ENCODE measurements at places on chromosomes 16 and 17. TPM values are rescaled to one million over a fixed set of nuclear protein-coding genes. Genes with fewer than 3 reads are reported as not detected.

ATXN7L3 gene
- 17.2 TPM for total RNA-seq

TVP23B gene
- 99.2 TPM for total RNA-seq

NPB gene
- not detected for total RNA-seq

BLMH gene
- 27.2 TPM for total RNA-seq

DNA sequence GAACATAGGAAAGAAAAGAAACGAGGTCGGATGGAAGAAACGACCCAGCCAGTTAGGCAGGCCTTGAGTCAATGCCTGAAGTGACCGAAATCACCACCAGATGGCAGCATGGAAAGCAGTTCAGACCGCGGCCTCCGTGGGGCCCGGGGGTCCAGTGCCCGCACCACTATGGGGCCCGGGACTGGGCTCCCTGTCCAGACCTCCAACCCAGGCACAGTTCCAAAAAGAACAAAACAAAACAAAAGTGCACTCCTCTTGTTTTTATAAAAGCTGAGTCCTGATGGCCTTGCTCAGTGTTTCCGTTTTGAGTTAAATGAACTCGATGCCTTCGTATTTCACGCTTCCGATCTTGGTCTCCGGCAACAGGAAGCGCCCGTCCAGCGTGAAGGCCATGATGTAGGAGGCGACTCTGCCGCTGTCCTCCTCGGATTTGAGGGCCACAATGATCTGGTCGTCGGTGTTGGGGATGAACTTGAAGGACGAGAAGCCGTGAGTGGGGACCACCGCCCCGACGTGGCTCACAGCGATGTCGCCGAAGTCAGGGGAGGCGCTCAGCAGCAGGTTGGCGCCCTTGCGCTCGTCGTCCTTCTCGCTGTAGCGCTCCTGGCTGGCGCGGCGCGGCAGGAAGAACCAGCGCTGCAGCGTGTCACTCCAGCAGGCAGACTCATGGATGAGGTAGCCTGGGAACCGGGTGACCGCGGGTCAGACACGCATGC lies 13.7 kb upstream of the LGALS3BP start:
- H3K4me1 ChIP-seq = no peaks in the 10 kb centered on the region
- H3K27ac ChIP-seq = no peak overlapping the region
- H3K4me3 ChIP-seq = no peak overlapping the region
- H3K36me3 ChIP-seq = peaks cover 67% of the 10 kb centered on the region

DNA sequence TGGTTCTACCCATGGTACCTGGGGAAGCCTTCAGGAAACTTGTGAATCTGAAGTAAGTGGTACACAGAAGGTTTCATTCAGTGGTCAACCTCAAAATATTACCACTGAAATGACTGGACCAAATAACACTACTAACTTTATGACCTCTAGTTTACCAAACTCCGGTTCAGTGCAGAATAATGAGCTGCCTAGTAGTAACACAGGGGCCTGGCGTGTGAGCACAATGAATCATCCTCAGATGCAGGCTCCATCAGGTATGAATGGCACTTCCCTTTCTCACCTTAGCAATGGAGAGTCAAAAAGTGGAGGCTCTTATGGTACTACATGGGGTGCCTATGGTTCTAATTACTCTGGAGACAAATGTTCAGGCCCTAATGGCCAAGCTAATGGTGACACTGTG lies 55.9 kb upstream of the SLC5A11 start:
- peaks cover 53% of the 10 kb centered on the region for H3K36me3 ChIP-seq
- no peak overlapping the region for H3K27ac ChIP-seq
- H3K27me3 ChIP-seq = no peaks in the 10 kb centered on the region
- H3K4me3 ChIP-seq = no peak overlapping the region

- no peak overlapping the region for H3K4me3 ChIP-seq
- peaks cover 12% of the 10 kb centered on the region for H3K4me1 ChIP-seq
- H3K36me3 ChIP-seq = no peaks in the 10 kb centered on the region
These were observed 25.2 kb upstream of the MLKL start for GRCh38 chr16:74725651-74726455.

GRCh38 chr16:52283584-52284375 lies 263.2 kb downstream of the TOX3 start:
- no peak overlapping the region for H3K27ac ChIP-seq
- no peaks in the 10 kb centered on the region for H3K36me3 ChIP-seq
- no peak for DNase-seq
- H3K4me3 ChIP-seq = no peak overlapping the region
- no peaks in the 10 kb centered on the region for H3K27me3 ChIP-seq

DNA sequence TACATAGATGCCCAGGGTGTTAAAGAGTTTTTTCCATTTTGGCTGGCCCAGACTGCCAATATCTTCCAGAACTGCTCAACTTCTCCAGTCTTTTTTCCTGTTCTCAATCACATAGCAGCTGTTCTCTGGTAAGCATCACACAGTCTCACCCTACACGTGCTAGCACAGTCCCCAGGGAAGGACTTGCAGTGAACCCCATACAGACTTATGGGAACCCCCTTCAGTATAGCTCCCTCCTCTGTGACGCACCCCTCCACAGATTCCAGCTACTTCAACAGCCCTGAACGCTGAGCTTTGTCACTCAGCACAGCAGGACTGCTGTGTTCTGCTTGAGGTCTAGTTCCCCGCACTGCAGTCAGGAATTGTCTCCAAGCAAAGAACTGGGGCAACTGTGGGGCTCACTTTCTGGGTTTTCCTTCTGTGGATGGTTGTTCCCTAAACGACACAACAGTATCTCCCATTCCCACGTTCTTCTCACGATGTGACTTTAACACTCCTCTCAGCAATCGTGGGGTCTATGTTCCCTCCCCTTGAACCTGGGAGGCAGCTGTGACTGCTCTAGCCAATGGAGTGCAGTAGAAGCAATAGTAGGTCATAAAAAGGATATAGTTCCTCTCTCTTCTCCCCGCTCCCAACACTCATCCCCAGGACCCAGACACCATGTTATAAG lies 3.6 kb downstream of the MMP28 start:
- H3K27ac ChIP-seq = no peak overlapping the region
- peaks cover 20% of the 10 kb centered on the region for H3K4me1 ChIP-seq
- no peak for DNase-seq
- no peaks in the 10 kb centered on the region for H3K36me3 ChIP-seq
- peaks cover 43% of the 10 kb centered on the region for H3K27me3 ChIP-seq

DNA sequence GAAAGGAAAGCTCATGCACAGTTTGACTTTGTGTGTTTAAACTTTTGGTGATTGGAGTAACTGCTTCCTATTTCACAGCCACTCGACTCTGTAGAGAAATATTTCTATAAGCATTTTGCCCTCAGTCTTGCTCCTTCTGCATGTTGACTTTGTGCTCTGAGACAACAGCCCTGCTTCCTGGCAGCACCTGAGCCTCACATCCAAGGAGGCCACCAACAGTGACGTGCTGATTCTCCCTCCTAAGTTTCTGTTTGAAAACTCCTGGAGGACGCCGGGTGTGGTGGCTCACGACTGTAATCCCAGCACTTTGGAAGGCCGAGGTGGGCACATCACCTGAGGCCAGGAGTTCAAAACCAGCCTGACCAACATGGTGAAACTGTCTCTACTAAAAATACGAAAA lies 23.9 kb upstream of the WSB1 start:
- no peak overlapping the region for H3K27ac ChIP-seq
- no peaks in the 10 kb centered on the region for H3K36me3 ChIP-seq
- H3K4me3 ChIP-seq = no peak overlapping the region
- DNase-seq = no peak
- no peaks in the 10 kb centered on the region for H3K4me1 ChIP-seq

DNA sequence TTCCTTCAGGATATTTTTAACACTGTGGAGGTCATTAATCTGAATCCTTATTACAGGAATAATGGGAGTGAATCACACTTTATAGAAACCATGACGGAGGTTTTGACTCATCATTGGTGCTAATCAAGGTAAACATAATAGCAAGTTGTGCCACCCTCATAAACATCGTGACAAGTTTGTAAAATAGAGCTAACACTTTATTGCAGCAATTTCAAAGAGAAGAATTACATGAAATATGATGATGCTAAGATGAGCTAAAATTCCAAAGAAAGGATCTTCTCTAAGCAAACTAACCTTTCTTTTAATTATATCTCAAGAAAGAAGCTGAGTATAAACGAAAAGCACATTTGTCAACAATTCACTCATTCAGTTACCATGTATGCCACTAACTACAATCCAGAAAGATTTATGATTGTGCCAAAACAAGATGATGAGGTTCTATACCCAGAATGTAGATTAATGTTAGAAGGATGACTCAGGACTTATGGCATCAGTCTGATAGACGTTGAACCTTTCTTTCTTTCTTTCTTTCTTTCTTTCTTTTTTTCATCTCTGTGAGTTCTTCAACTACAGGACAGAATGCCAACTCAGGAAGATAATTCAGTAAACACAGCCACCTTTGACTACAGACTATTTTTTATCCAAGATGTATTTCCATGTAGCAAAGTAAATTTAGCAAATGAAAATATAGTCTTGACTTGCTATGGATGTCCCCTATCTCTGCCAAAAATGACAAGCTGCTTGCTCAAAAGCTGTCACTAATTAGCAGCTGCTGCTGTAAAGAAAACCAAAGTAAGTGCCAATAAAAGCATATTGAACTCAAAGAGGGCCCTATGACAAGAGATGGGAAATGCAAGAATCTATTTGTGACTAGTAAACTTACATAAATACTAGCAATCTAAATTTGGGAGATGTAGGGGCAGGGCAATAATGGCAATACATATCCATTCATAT lies 23.3 kb downstream of the STAT5B start:
- DNase-seq = no peak
- H3K27me3 ChIP-seq = no peaks in the 10 kb centered on the region
- H3K4me1 ChIP-seq = no peaks in the 10 kb centered on the region
- no peaks in the 10 kb centered on the region for H3K36me3 ChIP-seq
- H3K4me3 ChIP-seq = no peak overlapping the region
- no peak overlapping the region for H3K27ac ChIP-seq

DNA sequence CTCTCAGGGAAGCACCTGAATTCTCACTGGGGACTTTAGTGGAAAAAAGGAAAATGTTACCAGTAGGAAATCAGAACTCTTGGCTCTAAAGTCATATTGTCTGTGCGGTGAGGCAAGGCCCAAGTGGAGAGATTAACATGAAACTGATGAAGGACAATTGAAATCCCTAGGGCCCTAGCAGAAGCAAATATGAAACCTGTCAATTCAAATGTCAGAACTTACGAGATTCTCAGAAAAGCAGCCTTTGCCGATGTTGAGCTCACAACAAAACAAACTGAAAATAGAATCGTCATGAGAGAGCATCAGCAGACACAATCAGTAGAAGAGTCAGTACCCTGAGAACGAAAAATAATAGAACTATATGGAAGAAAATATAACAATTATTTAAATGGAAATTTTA lies 108.8 kb downstream of the ELAC2 start:
- H3K4me3 ChIP-seq = no peak overlapping the region
- H3K4me1 ChIP-seq = no peaks in the 10 kb centered on the region
- no peaks in the 10 kb centered on the region for H3K36me3 ChIP-seq
- H3K27me3 ChIP-seq = no peaks in the 10 kb centered on the region
- DNase-seq = no peak

GRCh38 chr16:81873843-81874752 lies 95.0 kb downstream of the PLCG2 start:
- no peaks in the 10 kb centered on the region for H3K4me1 ChIP-seq
- peak; percentile 24 for DNase-seq
- no peak overlapping the region for H3K4me3 ChIP-seq

GRCh38 chr16:84220851-84221250 lies 19.0 kb downstream of the KCNG4 start:
- H3K4me1 ChIP-seq = peaks cover 1% of the 10 kb centered on the region
- H3K27me3 ChIP-seq = peaks cover 27% of the 10 kb centered on the region
- peak; percentile 72 for DNase-seq
- H3K36me3 ChIP-seq = no peaks in the 10 kb centered on the region

- no peak overlapping the region for H3K27ac ChIP-seq
- no peak overlapping the region for H3K4me3 ChIP-seq
- H3K36me3 ChIP-seq = no peaks in the 10 kb centered on the region
- peaks cover 4% of the 10 kb centered on the region for H3K27me3 ChIP-seq
- no peaks in the 10 kb centered on the region for H3K4me1 ChIP-seq
These were observed 21.0 kb upstream of the ZNF652 start for GRCh38 chr17:49383060-49383459.

DNA sequence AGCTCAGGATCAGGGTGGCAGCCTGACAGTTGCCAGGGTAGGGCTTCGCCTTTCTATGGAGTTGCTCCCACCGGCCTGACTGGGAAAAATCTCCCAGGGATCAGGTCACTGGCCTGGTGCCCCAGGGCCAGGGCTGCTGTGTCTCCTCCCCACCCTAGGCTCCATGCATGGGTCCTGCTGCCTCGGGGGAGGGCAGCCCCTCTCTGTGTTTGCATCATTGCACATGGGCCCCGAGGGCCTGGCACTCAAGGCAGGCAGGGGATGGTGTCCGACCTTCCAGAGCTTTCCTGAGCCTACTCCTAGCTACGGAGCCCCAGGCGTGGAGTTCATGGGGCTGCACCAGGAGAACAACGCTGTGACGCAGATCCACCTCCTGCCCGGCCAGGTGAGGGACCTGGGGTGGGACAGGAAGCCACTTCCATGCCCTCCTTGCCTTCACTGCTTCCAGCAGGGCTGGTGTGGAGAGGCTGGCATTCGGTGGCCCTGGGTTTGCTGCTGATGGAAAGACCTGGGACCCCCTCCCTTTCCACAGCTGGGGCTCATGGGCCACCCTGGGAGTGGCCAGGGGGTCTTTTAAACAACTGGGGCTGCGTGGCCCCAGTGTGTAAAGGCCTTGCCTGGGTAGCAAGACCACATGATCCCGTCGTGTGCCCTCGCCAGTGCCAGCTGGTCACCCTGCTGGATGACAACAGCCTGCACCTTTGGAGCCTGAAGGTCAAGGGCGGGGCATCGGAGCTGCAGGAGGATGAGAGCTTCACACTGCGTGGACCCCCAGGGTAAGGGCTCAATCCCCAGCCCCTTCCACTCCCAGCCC lies 29.5 kb upstream of the MYO15B start:
- DNase-seq = no peak
- no peak overlapping the region for H3K27ac ChIP-seq
- peaks cover 5% of the 10 kb centered on the region for H3K4me1 ChIP-seq
- no peak overlapping the region for H3K4me3 ChIP-seq

DNA sequence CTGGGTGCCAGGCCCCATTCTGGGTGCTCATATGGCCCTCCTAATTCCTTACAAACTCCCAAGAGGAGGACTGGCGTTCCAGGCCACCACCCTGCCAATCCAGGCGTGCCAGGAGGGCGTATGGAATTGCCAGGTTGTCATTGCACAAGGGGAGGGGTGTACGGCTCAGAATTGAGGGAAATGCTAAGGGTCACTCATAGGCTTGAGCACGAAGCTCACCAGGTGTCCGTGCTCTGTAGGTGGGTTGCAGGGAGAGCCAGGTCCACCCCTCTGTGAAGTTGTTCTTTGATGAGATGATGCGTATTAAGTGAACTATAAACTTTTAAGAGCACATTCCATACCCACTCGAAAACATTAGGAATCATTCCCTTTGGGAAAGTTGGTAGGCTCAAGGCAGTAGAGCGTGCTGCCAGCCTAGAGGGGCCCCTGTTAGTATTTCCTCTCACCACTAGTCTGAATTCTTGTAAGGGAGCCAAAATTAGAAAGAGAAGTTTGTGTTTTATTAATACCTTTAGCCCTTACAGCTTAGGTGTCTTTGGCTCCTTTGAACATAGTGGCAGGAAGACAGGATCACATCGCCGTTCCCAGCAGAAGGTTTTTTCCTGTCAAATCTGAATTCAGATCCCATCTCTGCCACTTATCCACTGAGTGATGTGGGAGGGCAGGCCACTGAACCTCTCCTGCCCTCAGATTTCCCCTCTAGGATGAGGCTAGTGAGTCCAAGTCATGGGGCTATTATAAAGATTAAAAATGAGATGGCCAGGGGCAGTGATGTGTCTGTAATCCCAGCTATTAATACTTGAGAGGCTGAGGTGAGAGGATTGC lies 38.7 kb upstream of the NFAT5 start:
- H3K4me1 ChIP-seq = peaks cover 7% of the 10 kb centered on the region
- H3K4me3 ChIP-seq = no peak overlapping the region
- no peak overlapping the region for H3K27ac ChIP-seq
- DNase-seq = no peak
